Neural progenitor cell (in vitro differentiated cells): ENCODE measurements at places on chromosomes 12 and 14. TPM values are rescaled to one million over a fixed set of nuclear protein-coding genes. Genes with fewer than 3 reads are reported as not detected.

DNA sequence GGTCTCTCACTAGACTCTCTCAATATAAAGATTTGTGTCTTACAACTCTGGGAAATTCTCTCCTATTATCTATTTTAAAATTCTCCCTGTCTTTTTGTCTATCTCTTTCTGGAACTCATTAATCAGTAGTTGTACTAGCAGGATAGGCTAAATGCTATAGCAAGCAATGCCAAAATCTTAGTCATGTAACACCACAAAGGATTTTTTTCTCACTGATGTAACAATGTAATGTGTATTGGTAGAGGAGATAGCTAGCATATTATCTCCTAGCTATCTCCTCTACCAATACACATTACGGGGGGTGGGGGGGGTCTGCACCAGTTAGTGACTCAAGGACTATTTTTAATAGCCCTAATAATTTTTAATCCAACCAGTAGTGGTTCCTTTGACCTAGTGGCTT is 225.4 kb downstream of the KLHL28 start:
- H3K36me3 ChIP-seq, result no peaks in the 10 kb centered on the region
- no peaks in the 10 kb centered on the region for H3K27me3 ChIP-seq
- H3K4me1 ChIP-seq, result no peaks in the 10 kb centered on the region
- DNase-seq, result no peak
- no peak overlapping the region for H3K4me3 ChIP-seq
- no peak overlapping the region for H3K27ac ChIP-seq

- H3K27me3 ChIP-seq, result no peaks in the 10 kb centered on the region
- no peaks in the 10 kb centered on the region for H3K4me1 ChIP-seq
- no peak overlapping the region for H3K4me3 ChIP-seq
- DNase-seq, result no peak
- no peak overlapping the region for H3K27ac ChIP-seq
Observed at GRCh38 chr14:98994561-98994960, 277.4 kb downstream of the BCL11B start.

DNA sequence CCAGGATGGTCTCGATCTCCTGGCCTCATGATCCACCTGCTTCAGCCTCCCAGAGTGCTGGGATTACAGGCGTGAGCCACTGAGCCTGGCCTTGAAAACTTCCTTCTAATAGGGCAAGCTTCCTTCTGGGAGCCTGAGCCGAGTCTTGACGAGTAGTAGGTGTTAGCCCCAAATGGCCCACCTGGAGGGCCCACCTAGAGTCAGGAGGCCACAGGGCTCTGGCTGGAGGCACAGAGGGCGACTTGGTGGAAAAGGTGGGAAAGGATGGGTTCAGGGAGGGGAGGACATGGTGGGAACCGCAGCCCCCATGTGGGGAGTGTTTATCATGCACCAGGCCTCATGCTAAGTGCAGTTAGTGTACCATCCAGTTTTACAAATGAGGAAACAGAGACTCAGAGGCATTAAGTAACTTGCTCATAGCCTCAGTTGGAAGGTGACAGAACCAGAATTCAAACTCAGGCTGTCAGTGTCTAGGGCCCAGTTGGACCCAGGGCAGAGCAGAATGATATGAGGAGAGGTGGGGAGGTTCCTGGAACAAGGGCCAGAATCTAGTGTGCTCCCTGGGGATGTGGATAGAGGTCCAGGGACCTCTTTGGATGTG is 3.1 kb upstream of the LRP1-AS start:
- H3K4me3 ChIP-seq, result no peak overlapping the region
- H3K4me1 ChIP-seq, result no peaks in the 10 kb centered on the region
- no peaks in the 10 kb centered on the region for H3K36me3 ChIP-seq
- no peak for DNase-seq
- H3K27ac ChIP-seq, result no peak overlapping the region

GRCh38 chr12:101963697-101964096 is 86.3 kb downstream of the DRAM1 start:
- no peak overlapping the region for H3K4me3 ChIP-seq
- no peaks in the 10 kb centered on the region for H3K4me1 ChIP-seq
- no peaks in the 10 kb centered on the region for H3K27me3 ChIP-seq
- H3K36me3 ChIP-seq, result no peaks in the 10 kb centered on the region
- H3K27ac ChIP-seq, result no peak overlapping the region

GRCh38 chr12:66065641-66066136 is 64.9 kb downstream of the LLPH start:
- H3K36me3 ChIP-seq, result no peaks in the 10 kb centered on the region
- no peaks in the 10 kb centered on the region for H3K27me3 ChIP-seq

Gene PTPRO
- total RNA-seq, result 3.7 and 5.8 TPM in 2 replicates

- no peaks in the 10 kb centered on the region for H3K36me3 ChIP-seq
- no peak overlapping the region for H3K27ac ChIP-seq
- peaks cover 40% of the 10 kb centered on the region for H3K27me3 ChIP-seq
- DNase-seq, result peak; percentile 75
Observed at GRCh38 chr14:104864267-104865080, 594 bp upstream of the CEP170B start.

Gene EIF4B
- 774 and 833 TPM in 2 replicates for total RNA-seq

Gene EPYC
- not detected in 2 replicates for total RNA-seq

DNA sequence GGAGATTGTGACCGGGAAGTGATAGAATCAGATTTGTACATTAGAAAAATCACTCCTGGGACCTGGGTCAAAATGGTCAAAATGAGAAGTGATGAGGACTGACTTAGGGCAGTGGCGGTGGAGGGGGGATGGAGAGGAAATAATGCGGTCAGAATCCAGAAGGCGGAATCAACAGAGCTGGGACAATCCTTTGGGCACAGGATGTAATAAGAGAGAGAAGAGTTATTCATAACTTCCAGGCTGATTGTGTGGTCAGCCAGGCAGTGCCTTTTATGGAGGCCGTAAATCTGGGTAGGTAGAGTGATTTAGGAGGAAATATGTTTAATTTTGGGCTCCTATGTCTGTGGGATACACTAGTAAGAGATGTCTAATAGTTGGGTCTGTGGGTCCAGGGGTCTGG is 21.6 kb downstream of the FBXL14 start:
- DNase-seq, result no peak
- no peak overlapping the region for H3K27ac ChIP-seq
- H3K27me3 ChIP-seq, result no peaks in the 10 kb centered on the region
- H3K4me1 ChIP-seq, result peaks cover 45% of the 10 kb centered on the region
- H3K4me3 ChIP-seq, result no peak overlapping the region
- no peaks in the 10 kb centered on the region for H3K36me3 ChIP-seq

Gene PAN2
- 61.9 and 116 TPM in 2 replicates for total RNA-seq

- H3K27me3 ChIP-seq, result no peaks in the 10 kb centered on the region
- H3K27ac ChIP-seq, result no peak overlapping the region
- DNase-seq, result peak; percentile 77
Observed at GRCh38 chr12:116434155-116435011, 124.8 kb upstream of the MAP1LC3B2 start.

GRCh38 chr12:116657921-116658495 is 79.9 kb downstream of the SPRING1 start:
- no peaks in the 10 kb centered on the region for H3K27me3 ChIP-seq
- H3K27ac ChIP-seq, result no peak overlapping the region
- no peak for DNase-seq
- H3K36me3 ChIP-seq, result no peaks in the 10 kb centered on the region
- H3K4me3 ChIP-seq, result no peak overlapping the region
- peaks cover 17% of the 10 kb centered on the region for H3K4me1 ChIP-seq

DNA sequence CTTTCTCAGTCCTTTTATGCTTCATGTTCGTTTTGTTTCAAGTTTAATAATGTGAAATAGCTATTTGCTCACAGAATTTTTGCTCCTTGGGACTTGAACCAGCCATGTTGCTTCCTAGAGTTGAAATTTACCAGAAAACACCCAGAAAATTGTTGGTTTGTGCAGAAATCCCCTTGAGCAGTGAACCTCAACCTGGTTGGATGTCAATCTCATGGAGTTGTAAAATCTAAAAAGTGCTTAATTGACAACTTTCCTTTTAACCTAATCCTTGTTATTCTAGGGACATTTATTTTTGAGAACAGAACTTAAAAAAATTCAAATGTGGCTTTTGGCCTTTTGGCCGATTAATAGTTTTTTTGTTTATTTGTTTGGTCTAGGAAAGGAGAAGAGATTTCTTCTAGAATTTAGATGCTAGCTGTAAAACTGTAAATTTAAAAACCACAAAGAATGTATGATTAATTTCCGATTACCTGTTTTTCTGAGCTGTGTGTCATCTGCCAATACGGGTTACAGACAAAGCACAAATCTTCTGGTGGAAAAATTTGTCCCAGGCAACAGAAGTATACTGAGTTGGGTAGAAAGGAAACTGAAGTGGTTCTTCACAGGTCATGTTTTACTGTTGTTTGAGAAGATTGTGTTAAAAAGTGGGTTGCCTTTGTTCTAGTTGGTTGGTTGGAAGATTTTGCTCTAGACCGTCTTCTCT is 154.4 kb downstream of the FUT8 start:
- H3K27ac ChIP-seq, result no peak overlapping the region
- no peak overlapping the region for H3K4me3 ChIP-seq
- no peaks in the 10 kb centered on the region for H3K4me1 ChIP-seq
- H3K36me3 ChIP-seq, result no peaks in the 10 kb centered on the region
- H3K27me3 ChIP-seq, result no peaks in the 10 kb centered on the region

GRCh38 chr12:44835641-44836379 is 40.3 kb downstream of the NELL2 start:
- no peak overlapping the region for H3K4me3 ChIP-seq
- peaks cover 3% of the 10 kb centered on the region for H3K4me1 ChIP-seq
- no peak overlapping the region for H3K27ac ChIP-seq
- no peaks in the 10 kb centered on the region for H3K36me3 ChIP-seq
- DNase-seq, result no peak
- H3K27me3 ChIP-seq, result no peaks in the 10 kb centered on the region

GRCh38 chr12:11839091-11839641 is 189.7 kb downstream of the ETV6 start:
- no peak overlapping the region for H3K4me3 ChIP-seq
- DNase-seq, result no peak
- H3K4me1 ChIP-seq, result no peaks in the 10 kb centered on the region
- H3K27ac ChIP-seq, result no peak overlapping the region

GRCh38 chr12:25187781-25188180 is 7.2 kb downstream of the DNAI7 start:
- H3K4me1 ChIP-seq, result no peaks in the 10 kb centered on the region
- no peak overlapping the region for H3K27ac ChIP-seq
- H3K36me3 ChIP-seq, result no peaks in the 10 kb centered on the region
- no peak overlapping the region for H3K4me3 ChIP-seq

DNA sequence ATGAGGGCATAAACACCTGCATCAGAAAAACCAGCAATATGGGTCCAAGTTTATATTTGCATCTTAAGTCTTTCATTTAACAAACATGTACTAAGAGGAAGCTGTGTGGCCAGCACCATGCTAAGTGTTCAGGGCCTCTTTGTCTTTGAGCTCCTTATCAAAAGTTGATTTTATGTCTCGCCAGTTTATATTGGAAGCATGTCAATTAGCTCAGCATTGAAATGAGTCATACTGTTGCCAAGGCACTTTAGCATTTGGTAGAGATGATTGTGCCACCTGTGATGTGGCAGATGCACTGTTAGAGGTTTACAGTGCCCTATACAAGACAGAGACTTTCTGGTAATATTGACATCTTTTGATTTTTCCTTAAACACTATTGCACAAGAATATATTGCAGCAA is 68.5 kb downstream of the BHLHE41 start:
- H3K27ac ChIP-seq, result no peak overlapping the region
- peaks cover 13% of the 10 kb centered on the region for H3K4me1 ChIP-seq
- H3K27me3 ChIP-seq, result no peaks in the 10 kb centered on the region
- H3K36me3 ChIP-seq, result peaks cover 13% of the 10 kb centered on the region
- DNase-seq, result no peak

- H3K36me3 ChIP-seq, result no peaks in the 10 kb centered on the region
- H3K4me3 ChIP-seq, result peak overlapping the region; percentile 63
- peak overlapping the region; percentile 54 for H3K27ac ChIP-seq
- DNase-seq, result peak; percentile 81
Observed at GRCh38 chr12:93376436-93377251, 1.1 kb upstream of the NUDT4 start.

DNA sequence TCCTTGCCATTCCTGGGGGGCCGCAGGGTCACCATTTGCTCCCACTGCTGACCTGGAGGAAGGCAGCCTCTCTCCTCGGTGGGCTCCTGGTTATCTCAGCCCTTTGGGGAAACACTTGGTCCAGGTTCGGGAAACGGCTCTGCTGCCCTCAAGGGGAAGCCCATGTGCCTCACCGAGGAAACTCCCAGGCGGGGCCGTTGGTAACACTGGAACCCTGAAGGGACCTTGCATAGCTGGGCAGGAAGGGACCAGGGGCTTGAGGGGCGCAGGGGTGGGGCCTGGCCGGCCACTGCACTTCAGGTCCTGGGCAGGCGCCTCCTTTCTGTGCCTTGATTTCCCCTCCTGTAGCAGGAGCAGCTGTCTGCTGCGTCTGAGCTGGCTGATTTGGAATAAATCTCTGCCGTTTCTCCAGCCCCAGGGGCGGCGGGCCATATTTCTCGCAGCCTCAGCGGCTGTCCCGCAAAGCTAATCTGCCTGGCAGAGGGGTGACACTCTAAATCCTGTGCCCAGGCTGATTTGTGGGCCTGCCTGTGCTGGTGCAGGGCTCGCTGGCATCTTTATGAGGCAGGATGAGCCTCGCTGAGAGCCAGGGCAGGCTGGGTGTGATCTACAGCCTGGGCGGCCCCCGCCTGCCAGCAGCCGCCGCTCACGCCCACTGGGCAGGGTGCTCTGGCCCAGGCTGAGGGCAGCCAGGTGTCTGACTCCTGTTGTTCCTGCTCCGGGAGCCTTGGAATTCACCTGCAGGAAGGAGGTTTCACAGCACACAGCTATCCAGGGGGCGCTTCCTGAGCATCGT is 49.7 kb downstream of the KIF26A start:
- H3K4me1 ChIP-seq, result no peaks in the 10 kb centered on the region
- H3K36me3 ChIP-seq, result no peaks in the 10 kb centered on the region
- no peak for DNase-seq
- H3K27me3 ChIP-seq, result no peaks in the 10 kb centered on the region

Gene TRPV4
- total RNA-seq, result 0.56 and 2.8 TPM in 2 replicates

GRCh38 chr12:114226241-114226928 is 179.6 kb downstream of the TBX5 start:
- H3K4me3 ChIP-seq, result no peak overlapping the region
- H3K4me1 ChIP-seq, result peaks cover 10% of the 10 kb centered on the region
- no peaks in the 10 kb centered on the region for H3K36me3 ChIP-seq
- no peak overlapping the region for H3K27ac ChIP-seq
- no peaks in the 10 kb centered on the region for H3K27me3 ChIP-seq

- no peak for DNase-seq
- H3K4me3 ChIP-seq, result no peak overlapping the region
- no peak overlapping the region for H3K27ac ChIP-seq
- H3K4me1 ChIP-seq, result no peaks in the 10 kb centered on the region
Observed at GRCh38 chr12:10557329-10557728, 51.6 kb downstream of the EIF2S3B start.

DNA sequence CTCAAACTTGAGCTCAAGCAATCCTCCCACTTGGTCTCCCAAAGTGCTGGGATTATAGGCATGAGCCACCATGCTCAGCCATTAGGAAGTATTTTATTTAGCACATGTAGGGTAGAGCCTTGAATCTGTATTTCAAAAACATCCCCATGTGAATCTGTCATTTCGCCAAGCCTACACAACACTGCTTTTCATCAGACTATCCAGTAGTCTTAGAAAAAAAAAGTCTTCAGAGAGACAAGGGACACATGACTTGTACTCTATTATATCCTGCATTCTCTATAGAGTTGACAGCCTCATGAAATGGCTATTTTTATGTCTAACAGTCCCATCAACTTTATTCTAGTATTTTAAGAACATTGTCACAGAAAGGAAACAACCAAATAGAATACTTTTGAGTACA is 35.4 kb downstream of the TM7SF3 start:
- H3K36me3 ChIP-seq, result no peaks in the 10 kb centered on the region
- no peaks in the 10 kb centered on the region for H3K27me3 ChIP-seq
- no peaks in the 10 kb centered on the region for H3K4me1 ChIP-seq
- no peak for DNase-seq
